Left ventricle myocardium inferior (tissue), 1 donor: ENCODE measurements at places on chromosomes 12 and 14.

GRCh38 chr12:120150919-120151525 lies 34.5 kb upstream of the RAB35 start:
- no peaks in the 10 kb centered on the region for H3K27me3 ChIP-seq
- H3K4me3 ChIP-seq, result no peak overlapping the region
- no peaks in the 10 kb centered on the region for H3K4me1 ChIP-seq
- H3K36me3 ChIP-seq, result peaks cover 97% of the 10 kb centered on the region
- H3K27ac ChIP-seq, result no peak overlapping the region
- no peak for DNase-seq

- peak overlapping the region; percentile 99 for H3K27ac ChIP-seq
- H3K4me3 ChIP-seq, result peak overlapping the region; percentile 77
- peaks cover 88% of the 10 kb centered on the region for H3K4me1 ChIP-seq
- no peaks in the 10 kb centered on the region for H3K27me3 ChIP-seq
- DNase-seq, result no peak
- peaks cover 32% of the 10 kb centered on the region for H3K36me3 ChIP-seq
Measured at GRCh38 chr12:52052468-52053186, 1.4 kb downstream of the NR4A1 start.

DNA sequence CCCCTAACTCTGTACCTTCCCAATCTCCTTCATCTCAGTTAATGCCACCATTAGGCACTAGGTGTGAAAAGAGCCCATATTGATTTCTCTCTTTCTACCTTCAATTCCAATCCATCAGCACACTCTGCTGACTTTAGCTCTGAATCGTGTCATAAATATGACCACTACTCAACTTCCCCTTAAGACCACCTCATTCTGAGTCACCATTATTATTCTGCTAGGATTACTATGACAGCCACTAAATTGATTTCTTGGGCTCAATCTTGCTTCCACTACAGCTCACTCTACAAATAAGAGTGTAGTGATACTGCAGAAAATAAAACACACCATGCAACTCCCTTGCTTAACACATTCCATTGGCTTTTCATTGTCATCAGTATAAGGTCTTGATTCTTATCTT lies 1449.0 kb upstream of the FLRT2 start:
- no peak overlapping the region for H3K4me3 ChIP-seq
- no peaks in the 10 kb centered on the region for H3K27me3 ChIP-seq
- no peaks in the 10 kb centered on the region for H3K4me1 ChIP-seq
- H3K36me3 ChIP-seq, result no peaks in the 10 kb centered on the region
- H3K27ac ChIP-seq, result no peak overlapping the region

DNA sequence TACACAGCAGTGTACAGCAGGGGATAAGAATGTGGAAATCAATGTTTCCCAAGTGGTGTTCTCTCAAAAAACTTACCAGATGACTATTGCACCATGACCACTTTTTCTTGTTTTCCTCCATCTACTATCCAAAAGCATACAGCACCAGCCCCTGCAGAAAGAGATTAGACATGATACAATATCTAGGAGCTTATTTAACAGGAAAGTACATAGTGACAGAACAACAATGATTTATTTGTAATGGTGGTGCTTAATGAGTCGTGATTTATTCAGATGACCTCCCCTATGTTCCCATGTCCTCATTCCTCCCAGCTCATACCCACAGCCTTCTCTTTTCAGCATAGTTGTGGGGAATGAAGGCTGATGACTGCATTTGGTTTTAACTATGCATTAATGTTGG lies 413.6 kb downstream of the BTG1 start:
- no peak for DNase-seq
- no peaks in the 10 kb centered on the region for H3K36me3 ChIP-seq
- no peak overlapping the region for H3K4me3 ChIP-seq
- H3K4me1 ChIP-seq, result no peaks in the 10 kb centered on the region
- no peak overlapping the region for H3K27ac ChIP-seq

GRCh38 chr12:94405413-94406116 lies 54.1 kb downstream of the CEP83 start:
- H3K4me1 ChIP-seq, result peaks cover 20% of the 10 kb centered on the region
- H3K36me3 ChIP-seq, result peaks cover 12% of the 10 kb centered on the region
- no peaks in the 10 kb centered on the region for H3K27me3 ChIP-seq
- DNase-seq, result no peak

- H3K4me3 ChIP-seq, result peak overlapping the region; percentile 69
- H3K27ac ChIP-seq, result no peak overlapping the region
- no peak for DNase-seq
- peaks cover 26% of the 10 kb centered on the region for H3K4me1 ChIP-seq
- H3K27me3 ChIP-seq, result peaks cover 72% of the 10 kb centered on the region
Measured at GRCh38 chr12:44876544-44877410, 662 bp upstream of the NELL2 start.

GRCh38 chr12:65891219-65891618 lies 66.9 kb downstream of the HMGA2 start:
- H3K36me3 ChIP-seq, result no peaks in the 10 kb centered on the region
- H3K4me1 ChIP-seq, result peaks cover 18% of the 10 kb centered on the region
- H3K27ac ChIP-seq, result peak overlapping the region; percentile 64
- no peak for DNase-seq
- H3K27me3 ChIP-seq, result no peaks in the 10 kb centered on the region

DNA sequence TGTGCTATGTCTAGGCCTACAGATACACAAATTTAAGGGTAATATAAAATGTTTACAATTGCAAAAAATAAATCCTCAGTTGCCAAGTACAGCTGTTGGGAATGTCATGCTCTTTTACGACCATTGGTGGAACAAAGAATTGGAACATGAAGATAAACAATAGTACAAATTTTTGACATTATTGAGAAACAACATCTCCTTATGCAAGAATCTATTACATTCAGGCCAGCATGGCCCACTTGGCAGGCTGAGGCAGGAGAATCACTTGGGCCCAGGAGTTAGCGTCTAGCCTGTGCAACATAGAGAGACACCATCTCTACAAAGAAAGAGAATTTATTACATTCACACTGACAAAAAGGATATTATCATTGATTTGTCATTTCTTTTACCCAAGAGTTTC lies 135.9 kb upstream of the NTF3 start:
- no peaks in the 10 kb centered on the region for H3K36me3 ChIP-seq
- H3K4me3 ChIP-seq, result no peak overlapping the region
- no peak overlapping the region for H3K27ac ChIP-seq
- peaks cover 35% of the 10 kb centered on the region for H3K27me3 ChIP-seq

DNA sequence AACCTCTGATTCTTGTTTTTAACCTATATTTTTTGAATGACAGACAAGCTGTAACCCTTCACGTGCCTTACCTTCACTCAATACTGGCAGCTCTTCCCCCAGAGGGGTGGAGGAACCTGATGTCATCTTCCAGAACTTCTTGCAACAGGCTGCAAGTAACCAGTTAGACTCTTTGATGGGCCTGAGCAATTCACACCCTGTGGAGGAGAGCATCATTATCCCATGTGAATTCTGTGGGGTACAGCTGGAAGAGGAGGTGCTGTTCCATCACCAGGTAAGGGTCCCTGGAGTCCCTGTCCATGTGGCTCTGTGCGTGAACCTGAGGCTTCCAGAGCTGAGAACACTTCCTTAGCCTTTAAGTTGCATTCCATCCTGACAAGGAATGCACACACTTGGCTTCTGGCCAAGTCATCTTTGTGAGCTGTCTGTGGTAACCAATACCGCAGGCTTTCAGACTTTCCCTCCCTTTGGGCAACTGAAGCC lies 22.7 kb downstream of the TRAFD1 start:
- H3K4me3 ChIP-seq, result no peak overlapping the region
- H3K4me1 ChIP-seq, result no peaks in the 10 kb centered on the region
- H3K27ac ChIP-seq, result no peak overlapping the region
- peaks cover 97% of the 10 kb centered on the region for H3K36me3 ChIP-seq
- no peaks in the 10 kb centered on the region for H3K27me3 ChIP-seq

DNA sequence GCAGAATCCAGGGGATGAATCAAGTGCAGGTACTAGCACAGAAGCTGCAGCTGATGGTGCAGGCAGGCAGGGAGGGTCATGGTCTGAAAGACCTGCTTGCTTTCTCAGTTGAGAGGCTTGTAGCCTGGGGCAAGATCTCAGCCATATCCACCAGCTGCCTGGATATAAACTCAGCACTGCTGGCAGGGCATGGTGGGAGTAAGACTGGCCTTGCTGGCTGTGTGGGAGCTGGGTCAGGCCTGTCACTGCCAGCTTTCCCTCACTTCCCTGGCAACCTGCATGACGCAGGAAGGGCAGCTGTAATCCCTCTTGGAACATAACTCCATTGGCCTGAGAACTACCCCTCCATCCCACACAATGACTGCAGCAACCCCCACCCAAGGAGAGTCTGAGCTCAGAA lies 230.1 kb downstream of the ANO6 start:
- H3K36me3 ChIP-seq, result no peaks in the 10 kb centered on the region
- no peak for DNase-seq
- H3K4me3 ChIP-seq, result no peak overlapping the region
- H3K4me1 ChIP-seq, result no peaks in the 10 kb centered on the region
- H3K27ac ChIP-seq, result no peak overlapping the region
- no peaks in the 10 kb centered on the region for H3K27me3 ChIP-seq

- H3K4me3 ChIP-seq, result no peak overlapping the region
- H3K27ac ChIP-seq, result no peak overlapping the region
- H3K4me1 ChIP-seq, result peaks cover 11% of the 10 kb centered on the region
- H3K27me3 ChIP-seq, result no peaks in the 10 kb centered on the region
Measured at GRCh38 chr12:28870839-28871440, 278.1 kb upstream of the FAR2 start.

- no peaks in the 10 kb centered on the region for H3K4me1 ChIP-seq
- H3K27me3 ChIP-seq, result no peaks in the 10 kb centered on the region
- no peak overlapping the region for H3K27ac ChIP-seq
- no peak overlapping the region for H3K4me3 ChIP-seq
- no peak for DNase-seq
- peaks cover 62% of the 10 kb centered on the region for H3K36me3 ChIP-seq
Measured at GRCh38 chr12:28369483-28369882, 179.2 kb downstream of the CCDC91 start.

GRCh38 chr14:81434230-81434629 lies 34.1 kb upstream of the STON2 start:
- no peaks in the 10 kb centered on the region for H3K36me3 ChIP-seq
- DNase-seq, result no peak
- no peak overlapping the region for H3K27ac ChIP-seq
- H3K27me3 ChIP-seq, result peaks cover 96% of the 10 kb centered on the region
- H3K4me3 ChIP-seq, result peak overlapping the region; percentile 72
- H3K4me1 ChIP-seq, result peaks cover 22% of the 10 kb centered on the region

DNA sequence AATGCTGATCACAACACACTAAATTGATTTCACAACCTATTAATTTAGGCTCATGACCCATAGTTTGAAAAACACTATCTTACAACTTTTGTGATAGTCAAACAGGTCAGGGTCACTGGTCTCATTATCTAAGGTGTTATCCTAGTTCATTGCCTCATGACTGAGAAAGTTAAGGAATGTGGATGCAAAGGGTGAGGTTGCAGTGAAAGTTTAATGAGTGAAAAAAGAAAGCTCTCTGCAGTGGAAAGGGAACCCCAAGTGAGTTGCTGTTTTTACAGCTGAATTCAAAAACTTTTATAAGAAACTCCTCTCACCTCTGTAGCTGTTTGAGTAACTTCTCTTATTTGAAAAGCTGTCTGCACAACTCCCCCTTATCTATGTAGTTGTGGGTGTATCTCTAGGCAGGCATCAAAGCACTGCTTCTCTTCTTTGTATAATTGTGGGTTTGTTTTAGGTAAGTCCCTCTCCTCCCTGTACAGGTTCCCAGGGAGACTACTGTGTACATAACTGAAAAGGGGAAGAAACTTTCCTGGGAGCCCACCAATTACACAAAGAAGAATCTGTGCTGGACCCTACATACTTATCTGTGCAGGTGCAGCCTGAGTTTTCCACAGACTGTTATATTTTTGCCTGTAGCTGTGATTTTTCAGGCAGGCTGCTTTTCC lies 18.9 kb downstream of the DNAL1 start:
- no peak overlapping the region for H3K27ac ChIP-seq
- no peak overlapping the region for H3K4me3 ChIP-seq
- H3K27me3 ChIP-seq, result no peaks in the 10 kb centered on the region
- H3K36me3 ChIP-seq, result peaks cover 23% of the 10 kb centered on the region

DNA sequence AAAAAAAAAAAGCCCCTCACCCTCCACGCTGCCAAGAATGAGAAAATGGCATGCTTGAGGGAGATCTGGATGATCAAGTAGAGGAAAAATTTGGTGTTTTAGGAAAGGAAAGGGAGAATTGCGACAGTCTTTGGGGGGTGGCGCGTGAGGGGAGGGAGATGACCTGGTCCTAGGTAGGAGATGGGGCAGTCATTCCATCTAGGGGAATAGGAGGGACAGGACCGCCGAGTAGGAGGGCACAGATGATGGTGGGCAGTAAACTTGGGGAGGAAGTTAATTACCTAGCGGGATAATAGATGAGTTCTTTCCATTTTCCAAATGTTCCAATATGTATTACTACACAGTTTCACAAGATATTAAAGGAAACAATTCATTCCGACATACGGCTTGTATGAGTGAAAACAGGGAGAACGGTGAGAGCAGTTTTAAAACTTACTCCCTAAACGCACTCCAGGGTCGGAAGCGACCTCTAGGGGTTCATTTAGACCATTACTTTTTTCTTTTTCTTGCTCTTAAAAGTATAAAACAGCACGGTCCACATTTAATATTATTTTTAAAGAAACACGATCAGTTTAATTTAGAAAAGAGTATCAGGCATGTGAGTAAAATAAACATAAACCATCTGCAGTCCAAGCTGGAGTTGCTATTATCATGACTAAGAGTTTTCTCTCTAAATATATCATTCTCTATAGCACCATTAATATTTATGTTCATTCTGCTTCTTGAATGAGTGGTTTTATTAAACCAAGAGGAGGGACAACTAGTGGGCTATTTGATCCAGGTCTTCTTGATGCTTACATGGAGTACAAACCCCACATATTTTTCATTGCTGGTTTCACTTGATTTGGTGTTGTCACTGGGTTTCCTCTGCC lies 3.0 kb upstream of the FNTB start:
- H3K27me3 ChIP-seq, result no peaks in the 10 kb centered on the region
- H3K4me3 ChIP-seq, result peak overlapping the region; percentile 44
- no peaks in the 10 kb centered on the region for H3K36me3 ChIP-seq
- no peak overlapping the region for H3K27ac ChIP-seq

GRCh38 chr12:109612975-109613502 lies 39.4 kb downstream of the MVK start:
- no peak for DNase-seq
- no peaks in the 10 kb centered on the region for H3K36me3 ChIP-seq
- no peak overlapping the region for H3K4me3 ChIP-seq
- no peak overlapping the region for H3K27ac ChIP-seq

- no peak for DNase-seq
- no peaks in the 10 kb centered on the region for H3K4me1 ChIP-seq
- no peak overlapping the region for H3K27ac ChIP-seq
- no peaks in the 10 kb centered on the region for H3K36me3 ChIP-seq
- no peaks in the 10 kb centered on the region for H3K27me3 ChIP-seq
- no peak overlapping the region for H3K4me3 ChIP-seq
Measured at GRCh38 chr12:42298887-42299286, 27.0 kb downstream of the ZCRB1 start.

DNA sequence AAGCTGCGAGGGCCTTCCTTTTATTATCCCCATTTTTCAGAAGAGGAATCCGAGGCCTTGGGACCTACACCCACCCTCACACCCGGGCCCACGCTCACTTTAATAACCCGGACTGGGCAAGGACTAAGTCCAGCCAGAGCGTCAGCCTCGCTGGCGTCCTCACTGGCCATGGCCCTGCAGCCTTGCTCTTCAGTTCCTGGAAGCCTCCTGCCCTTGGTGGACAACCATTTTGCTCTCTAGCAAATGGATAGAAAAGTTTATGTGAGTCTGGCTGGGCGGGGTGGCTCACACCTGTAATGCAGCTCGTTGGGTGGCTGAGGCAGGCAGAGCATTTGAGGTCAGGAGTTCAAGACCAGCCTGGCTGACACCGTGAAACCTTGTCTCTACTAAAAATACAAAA lies 9.8 kb downstream of the RTL1 start:
- peaks cover 90% of the 10 kb centered on the region for H3K27me3 ChIP-seq
- no peak overlapping the region for H3K27ac ChIP-seq
- DNase-seq, result no peak
- H3K4me3 ChIP-seq, result no peak overlapping the region
- H3K36me3 ChIP-seq, result no peaks in the 10 kb centered on the region
